B cell (primary cell): ENCODE measurements at places on chromosomes 5 and 9. TPM values are rescaled to one million over a fixed set of nuclear protein-coding genes. Genes with fewer than 3 reads are reported as not detected.

ROPN1L gene
- polyA plus RNA-seq: not detected in 2 replicates

IL13 gene
- 0.14 and 0.45 TPM in 2 replicates for polyA plus RNA-seq

ITGA2 gene
- polyA plus RNA-seq: not detected in 2 replicates

KIF27 gene
- polyA plus RNA-seq: 0.76 and 1.8 TPM in 2 replicates

CAMK4 gene
- polyA plus RNA-seq: 0.78 and 2.6 TPM in 2 replicates

RGS7BP gene
- not detected in 2 replicates for polyA plus RNA-seq

NIPAL4 gene
- 6.4 and 9.7 TPM in 2 replicates for polyA plus RNA-seq

RXRA gene
- polyA plus RNA-seq: 2.5 and 2.6 TPM in 2 replicates

EXD3 gene
- 21.3 and 22.5 TPM in 2 replicates for polyA plus RNA-seq

GRCh38 chr9:110101531-110102161 is 106.3 kb downstream of the C9orf152 start:
- H3K4me3 ChIP-seq: no peak overlapping the region
- peak overlapping the region; percentile 68 for H3K27ac ChIP-seq
- H3K36me3 ChIP-seq: peaks cover 8% of the 10 kb centered on the region
- H3K4me1 ChIP-seq: peaks cover 76% of the 10 kb centered on the region

DNA sequence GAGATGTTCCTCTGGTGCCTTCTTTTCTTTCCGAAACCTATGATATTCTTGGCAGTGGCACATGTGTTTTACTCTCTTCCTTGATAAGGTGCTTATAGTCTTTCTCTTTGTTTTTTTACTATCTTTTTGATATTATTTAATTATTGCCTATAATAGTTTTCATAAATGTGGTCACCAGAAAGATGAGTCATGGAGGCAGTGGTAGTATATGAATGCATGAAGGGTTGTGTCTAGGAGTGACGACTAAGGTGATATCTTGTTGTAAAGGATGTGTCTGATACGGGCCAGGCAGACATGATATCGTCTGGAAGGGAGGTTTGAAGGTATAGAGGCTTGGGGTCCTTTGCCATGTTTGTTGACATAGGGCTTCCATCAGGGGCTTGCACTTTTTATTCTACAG is 36.8 kb downstream of the SLC44A1 start:
- H3K4me3 ChIP-seq: no peak overlapping the region
- no peaks in the 10 kb centered on the region for H3K36me3 ChIP-seq
- no peak overlapping the region for H3K27ac ChIP-seq
- no peaks in the 10 kb centered on the region for H3K4me1 ChIP-seq

DNA sequence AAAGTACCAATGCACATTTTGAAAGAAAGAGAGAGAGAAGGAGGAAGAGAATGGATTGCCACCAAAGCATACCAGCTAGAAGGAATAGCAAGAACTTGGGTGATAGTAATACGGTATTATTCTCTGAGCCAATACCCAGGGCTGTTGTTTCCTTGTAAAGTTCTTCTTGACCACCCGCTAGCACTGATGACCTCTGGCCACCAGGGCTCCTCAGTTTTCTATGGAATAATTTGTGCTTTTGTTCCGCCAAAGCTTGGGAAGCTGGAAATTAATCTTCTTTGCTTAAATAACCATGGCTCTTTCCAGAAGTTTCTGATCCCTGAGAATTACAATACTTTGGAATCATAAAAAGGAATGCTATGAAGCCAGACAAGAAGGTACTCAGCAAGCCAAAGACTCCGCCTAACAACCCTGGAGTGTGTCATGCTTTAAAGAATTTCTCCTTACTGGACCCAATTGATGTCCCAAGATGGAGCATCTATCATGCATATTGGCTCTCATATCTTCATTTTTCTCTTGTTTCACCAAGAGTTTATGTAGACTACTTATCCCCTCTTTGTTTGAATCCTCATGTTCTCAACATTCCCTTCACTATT is 29.8 kb downstream of the OR2K2 start:
- no peak overlapping the region for H3K4me3 ChIP-seq
- H3K27ac ChIP-seq: no peak overlapping the region
- no peaks in the 10 kb centered on the region for H3K36me3 ChIP-seq
- no peaks in the 10 kb centered on the region for H3K4me1 ChIP-seq
- no peak for DNase-seq

GRCh38 chr9:111731928-111732327 is 62.8 kb downstream of the SHOC1 start:
- DNase-seq: no peak
- no peaks in the 10 kb centered on the region for H3K4me1 ChIP-seq
- H3K4me3 ChIP-seq: no peak overlapping the region
- H3K36me3 ChIP-seq: no peaks in the 10 kb centered on the region

DNA sequence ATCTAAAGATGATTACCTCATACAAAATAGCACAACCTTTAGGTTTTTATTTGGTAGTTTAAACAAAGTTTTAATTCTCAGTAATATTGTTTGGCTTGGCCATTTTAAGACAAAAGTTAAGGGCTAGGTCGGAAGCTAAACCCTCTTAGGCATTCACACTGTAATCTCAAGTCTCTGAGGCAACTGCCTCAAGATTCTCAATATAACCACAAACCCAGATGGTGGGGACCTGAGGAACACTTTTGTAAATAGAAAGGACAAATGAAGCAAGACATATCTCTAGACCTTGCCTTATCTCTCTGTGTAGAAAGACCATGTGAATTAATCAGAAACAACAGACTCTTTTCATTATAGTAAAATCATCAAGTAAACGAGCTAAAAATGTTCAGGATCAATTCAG is 500.2 kb upstream of the CDH6 start:
- H3K27ac ChIP-seq: no peak overlapping the region
- H3K4me1 ChIP-seq: no peaks in the 10 kb centered on the region
- DNase-seq: no peak
- H3K27me3 ChIP-seq: no peaks in the 10 kb centered on the region

GRCh38 chr9:84991514-84991870 is 322.0 kb downstream of the NTRK2 start:
- no peak overlapping the region for H3K4me3 ChIP-seq
- H3K27me3 ChIP-seq: no peaks in the 10 kb centered on the region
- no peaks in the 10 kb centered on the region for H3K36me3 ChIP-seq
- no peak overlapping the region for H3K27ac ChIP-seq
- H3K4me1 ChIP-seq: no peaks in the 10 kb centered on the region

DNA sequence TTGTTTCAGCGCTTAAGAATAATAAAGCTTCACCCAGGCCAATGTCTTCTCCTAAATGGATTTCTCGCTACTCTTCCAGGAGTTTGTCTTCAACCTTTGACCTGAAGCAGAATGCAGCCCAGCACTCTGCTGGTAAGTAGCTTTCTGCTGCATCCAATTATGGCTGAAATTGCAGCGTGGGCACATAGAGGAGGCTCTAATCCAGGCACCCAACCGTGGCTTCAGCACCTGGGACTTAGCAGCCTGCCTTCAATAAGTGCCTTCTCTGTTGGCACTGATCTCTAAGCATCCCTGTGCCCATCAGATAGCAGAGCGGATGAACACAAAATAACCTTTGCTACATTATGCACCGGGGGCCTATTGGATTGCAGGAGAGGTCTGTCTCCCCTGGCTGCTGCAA is 105.2 kb downstream of the TRIM32 start:
- H3K4me1 ChIP-seq: no peaks in the 10 kb centered on the region
- H3K4me3 ChIP-seq: no peak overlapping the region
- no peak overlapping the region for H3K27ac ChIP-seq
- H3K27me3 ChIP-seq: no peaks in the 10 kb centered on the region
- H3K36me3 ChIP-seq: no peaks in the 10 kb centered on the region

GRCh38 chr5:151028717-151029116 is 8.3 kb downstream of the GPX3 start:
- H3K4me1 ChIP-seq: no peaks in the 10 kb centered on the region
- H3K36me3 ChIP-seq: no peaks in the 10 kb centered on the region
- no peaks in the 10 kb centered on the region for H3K27me3 ChIP-seq

GRCh38 chr5:141558150-141558549 is 60.6 kb downstream of the DIAPH1 start:
- peaks cover 36% of the 10 kb centered on the region for H3K36me3 ChIP-seq
- H3K4me3 ChIP-seq: no peak overlapping the region
- DNase-seq: no peak
- H3K27me3 ChIP-seq: no peaks in the 10 kb centered on the region
- H3K4me1 ChIP-seq: no peaks in the 10 kb centered on the region

DNA sequence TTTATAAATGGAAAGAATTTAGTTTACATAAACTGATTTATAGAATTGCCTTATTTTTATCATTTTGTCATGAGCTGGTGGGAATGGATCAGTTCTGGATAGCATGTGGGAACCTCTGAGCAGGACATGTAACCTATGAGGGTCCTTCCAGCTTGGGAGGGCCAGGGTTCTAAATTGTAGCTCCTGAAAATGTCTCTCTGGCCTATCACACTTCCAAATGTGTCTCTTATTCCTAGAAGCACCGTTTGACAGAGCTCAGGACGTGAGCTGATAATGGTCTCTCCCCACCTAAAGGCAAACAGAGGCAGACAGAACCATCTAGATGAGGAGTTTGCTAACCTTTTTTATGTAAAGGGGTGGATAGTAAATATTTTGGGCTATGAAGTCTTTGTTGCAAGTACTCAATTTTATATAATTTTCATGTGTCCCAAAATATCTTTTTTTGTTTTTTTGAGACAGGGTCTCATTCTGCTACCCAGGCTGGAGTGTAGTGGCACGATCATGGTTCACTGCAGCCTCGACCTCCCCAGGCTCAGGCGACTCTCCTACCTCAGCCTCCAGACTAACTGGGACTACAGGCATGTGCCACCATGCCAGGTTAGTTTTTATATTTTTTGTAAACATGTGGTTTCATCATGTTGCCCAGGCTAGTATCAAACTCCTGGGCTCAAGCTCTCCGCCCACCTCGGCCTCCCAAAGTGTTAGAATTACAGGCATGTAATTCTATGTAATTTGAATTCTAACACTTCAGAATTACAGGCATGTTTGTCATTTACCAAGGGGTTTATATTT is 4.0 kb downstream of the TRAF1 start:
- no peaks in the 10 kb centered on the region for H3K36me3 ChIP-seq
- no peak overlapping the region for H3K27ac ChIP-seq
- H3K4me1 ChIP-seq: peaks cover 35% of the 10 kb centered on the region
- H3K27me3 ChIP-seq: no peaks in the 10 kb centered on the region
- H3K4me3 ChIP-seq: no peak overlapping the region
- no peak for DNase-seq

DNA sequence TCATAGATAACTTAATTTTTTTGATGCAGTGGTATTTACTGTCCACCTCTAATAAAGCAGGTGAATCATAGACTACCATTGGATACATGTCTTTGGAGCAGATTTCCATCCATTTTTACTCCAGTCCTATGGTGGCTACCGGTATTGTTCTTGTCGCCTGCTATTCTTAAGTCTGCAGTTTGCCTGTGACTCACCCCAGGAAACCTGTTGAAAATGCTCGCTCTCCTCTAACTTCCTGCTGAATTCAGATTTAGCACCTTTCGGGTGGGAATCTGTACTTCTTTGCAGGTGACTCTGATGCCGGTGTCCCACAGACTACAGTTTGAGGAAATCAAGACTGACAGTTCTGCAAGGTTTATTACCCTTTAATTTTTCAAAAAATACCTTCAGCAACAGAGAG is 58.8 kb upstream of the DHFR start:
- no peaks in the 10 kb centered on the region for H3K4me1 ChIP-seq
- peaks cover 3% of the 10 kb centered on the region for H3K36me3 ChIP-seq
- H3K27me3 ChIP-seq: no peaks in the 10 kb centered on the region
- no peak for DNase-seq
- H3K4me3 ChIP-seq: no peak overlapping the region
- H3K27ac ChIP-seq: no peak overlapping the region

DNA sequence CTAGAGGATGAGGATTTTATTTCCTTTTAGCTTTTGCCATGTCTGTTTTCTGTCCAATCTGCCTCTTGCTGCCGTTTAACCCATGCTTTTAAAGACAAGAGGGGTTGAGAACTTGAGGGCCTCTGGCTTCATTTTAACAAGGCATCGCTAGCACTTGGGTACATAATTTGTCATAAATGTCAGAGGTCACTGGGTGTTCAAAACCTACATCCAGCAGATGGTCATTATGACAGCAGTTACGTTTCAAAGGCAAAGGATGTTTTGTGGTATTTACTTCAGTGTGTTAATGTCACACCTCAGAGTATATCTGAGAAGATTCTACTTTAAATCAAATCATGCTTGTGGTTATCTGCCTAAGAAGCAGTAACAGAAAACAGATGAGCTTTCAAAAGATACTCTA is 918.3 kb downstream of the NR2F1-AS1 start:
- no peak for DNase-seq
- H3K4me3 ChIP-seq: no peak overlapping the region
- H3K27ac ChIP-seq: no peak overlapping the region
- H3K36me3 ChIP-seq: no peaks in the 10 kb centered on the region

GRCh38 chr5:163943546-163943945 is 438.1 kb downstream of the MAT2B start:
- no peaks in the 10 kb centered on the region for H3K36me3 ChIP-seq
- H3K4me3 ChIP-seq: no peak overlapping the region
- no peak overlapping the region for H3K27ac ChIP-seq
- H3K27me3 ChIP-seq: no peaks in the 10 kb centered on the region
- peaks cover 16% of the 10 kb centered on the region for H3K4me1 ChIP-seq

- H3K27me3 ChIP-seq: no peaks in the 10 kb centered on the region
- no peak for DNase-seq
- H3K4me3 ChIP-seq: no peak overlapping the region
- H3K4me1 ChIP-seq: peaks cover 51% of the 10 kb centered on the region
- H3K27ac ChIP-seq: no peak overlapping the region
- H3K36me3 ChIP-seq: no peaks in the 10 kb centered on the region
Observed at GRCh38 chr5:180817893-180818674, 15.5 kb upstream of the MGAT1 start.

GRCh38 chr5:105885266-105885665 is 1785.5 kb downstream of the EFNA5 start:
- H3K4me1 ChIP-seq: no peaks in the 10 kb centered on the region
- H3K27ac ChIP-seq: no peak overlapping the region
- no peaks in the 10 kb centered on the region for H3K27me3 ChIP-seq
- DNase-seq: no peak
- H3K4me3 ChIP-seq: no peak overlapping the region
- H3K36me3 ChIP-seq: no peaks in the 10 kb centered on the region

DNA sequence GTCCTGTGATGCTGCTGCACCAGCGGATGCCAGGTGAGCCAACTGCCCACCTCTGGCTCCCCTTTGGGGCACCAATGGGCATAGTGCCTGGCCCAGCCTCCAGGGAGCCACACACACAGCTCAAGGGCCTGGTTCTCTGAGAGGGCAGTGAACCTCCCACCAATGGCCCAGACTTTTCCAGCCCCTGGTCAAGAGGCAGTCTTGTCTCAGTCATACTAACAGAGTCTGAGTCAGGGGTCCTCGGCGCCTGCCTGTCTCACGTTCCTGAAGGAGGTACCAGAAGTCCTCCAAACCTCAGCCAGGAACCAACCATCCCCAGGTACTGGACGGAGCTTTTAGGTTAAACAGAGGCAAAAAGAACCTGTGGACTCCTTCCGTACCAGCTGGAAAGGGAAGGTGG is 121.1 kb downstream of the C5orf15 start:
- no peaks in the 10 kb centered on the region for H3K36me3 ChIP-seq
- no peak overlapping the region for H3K4me3 ChIP-seq
- H3K27me3 ChIP-seq: no peaks in the 10 kb centered on the region
- no peak for DNase-seq
- H3K27ac ChIP-seq: no peak overlapping the region
- peaks cover 43% of the 10 kb centered on the region for H3K4me1 ChIP-seq

DNA sequence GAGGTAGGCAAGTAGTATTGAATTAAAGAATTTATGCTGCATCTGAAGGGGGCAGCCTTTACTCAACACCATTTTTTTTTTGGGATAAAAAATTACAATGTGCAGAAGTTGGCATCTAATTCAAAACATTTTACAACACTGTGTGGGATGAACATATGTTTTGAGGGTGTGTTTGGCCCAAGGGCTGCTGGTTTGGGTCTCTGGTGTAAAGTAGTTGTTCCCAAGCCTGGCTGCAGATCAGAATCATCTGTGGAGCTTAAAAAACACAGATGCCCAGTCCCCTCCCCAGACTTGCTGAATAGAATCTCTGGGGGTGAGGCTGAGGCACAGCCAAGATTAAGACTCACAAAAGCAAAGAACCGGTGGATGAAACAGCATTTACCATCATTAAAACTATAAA is 33.0 kb upstream of the PDZD2 start:
- H3K27me3 ChIP-seq: no peaks in the 10 kb centered on the region
- no peak overlapping the region for H3K4me3 ChIP-seq
- H3K36me3 ChIP-seq: no peaks in the 10 kb centered on the region
- no peaks in the 10 kb centered on the region for H3K4me1 ChIP-seq
- H3K27ac ChIP-seq: no peak overlapping the region
